ENCODE measurements at places on chromosomes 4 and X.

DNA sequence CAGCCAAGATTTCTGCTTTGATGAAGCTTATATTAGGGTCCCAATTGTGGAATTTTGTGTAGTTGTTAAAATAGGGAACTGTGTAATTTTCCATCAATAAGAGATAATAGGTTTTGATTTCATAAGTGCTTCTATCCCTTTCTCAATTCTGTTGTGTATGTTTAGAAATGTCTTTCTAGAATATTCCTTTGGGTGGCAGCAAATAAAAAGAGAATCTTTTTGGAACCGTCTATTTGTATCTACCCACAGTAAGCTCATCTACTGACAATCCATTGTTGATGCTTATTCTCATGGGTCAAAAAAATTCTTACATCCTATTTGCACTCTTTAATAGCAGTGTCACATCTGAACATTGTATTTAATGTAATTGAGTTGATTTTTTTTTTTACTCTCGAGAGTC is 61.7 kb downstream of the TMA16 start:
- no peak for DNase-seq

DNA sequence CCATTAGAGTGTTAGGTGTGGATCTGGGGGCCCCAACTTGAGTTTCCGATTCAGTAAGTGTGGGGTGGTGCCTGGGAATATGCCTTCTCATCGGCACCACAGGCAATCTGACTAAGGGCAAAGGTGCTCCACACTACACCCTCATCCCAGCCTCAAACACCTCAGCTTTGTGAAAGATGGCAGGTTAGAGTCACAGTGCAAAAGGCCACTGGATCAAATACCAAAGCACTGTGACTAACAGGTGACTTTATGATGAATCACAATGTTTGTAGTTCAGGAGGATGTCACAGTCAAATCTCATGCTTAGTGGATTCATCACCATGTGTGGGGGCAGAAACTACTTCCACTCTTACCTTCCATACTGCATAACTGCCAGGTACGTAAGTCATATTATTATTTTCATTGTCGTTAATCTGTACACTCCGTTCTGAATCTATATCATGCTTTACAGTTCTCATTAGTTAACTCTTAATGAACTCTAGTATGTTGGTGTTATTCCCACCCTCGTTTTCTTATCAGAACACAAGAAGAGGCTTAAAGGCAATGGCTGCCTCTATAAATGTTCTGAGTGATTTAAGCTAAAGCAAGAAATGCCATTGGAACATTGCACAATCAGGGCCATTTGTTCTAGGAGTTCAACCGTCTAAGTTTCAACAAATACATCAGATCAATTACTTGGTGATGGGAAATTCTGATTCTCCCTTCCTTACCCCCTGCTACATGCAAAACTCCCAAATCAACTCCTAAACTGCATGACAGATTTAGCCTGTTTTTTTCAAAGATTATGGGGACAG is 50.2 kb downstream of the PRKG2 start:
- DNase-seq, result no peak

- no peak for DNase-seq
Measured at GRCh38 chr4:6657242-6658208, 17.0 kb downstream of the MRFAP1 start.

GRCh38 chr4:162839814-162840213 is 326.9 kb downstream of the NAF1 start:
- DNase-seq, result no peak

GRCh38 chr4:80011636-80012236 is 61.3 kb downstream of the ANTXR2 start:
- no peak for DNase-seq

GRCh38 chr4:160810941-160811340 is 1352.9 kb downstream of the FSTL5 start:
- no peak for DNase-seq

DNA sequence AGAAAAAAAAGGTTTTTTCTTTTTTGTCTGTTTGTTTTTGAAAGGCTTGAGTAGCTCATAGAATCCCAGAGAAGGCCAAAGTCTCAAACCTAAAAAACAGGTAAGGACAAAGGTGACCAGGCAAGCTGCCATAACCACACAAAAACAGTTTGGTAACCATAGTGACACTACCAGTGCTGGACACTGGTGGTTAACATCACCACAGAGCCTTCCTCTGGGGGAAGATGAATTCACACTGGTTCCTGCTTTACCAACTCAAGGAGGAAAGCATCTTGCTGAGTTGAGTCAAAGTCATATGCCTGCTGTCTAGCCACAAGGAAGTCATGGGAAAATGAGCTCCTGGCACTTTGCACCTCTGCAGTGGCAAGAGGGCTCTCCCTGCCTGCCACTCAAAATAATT is 32.5 kb downstream of the IDS start:
- no peak for DNase-seq

DNA sequence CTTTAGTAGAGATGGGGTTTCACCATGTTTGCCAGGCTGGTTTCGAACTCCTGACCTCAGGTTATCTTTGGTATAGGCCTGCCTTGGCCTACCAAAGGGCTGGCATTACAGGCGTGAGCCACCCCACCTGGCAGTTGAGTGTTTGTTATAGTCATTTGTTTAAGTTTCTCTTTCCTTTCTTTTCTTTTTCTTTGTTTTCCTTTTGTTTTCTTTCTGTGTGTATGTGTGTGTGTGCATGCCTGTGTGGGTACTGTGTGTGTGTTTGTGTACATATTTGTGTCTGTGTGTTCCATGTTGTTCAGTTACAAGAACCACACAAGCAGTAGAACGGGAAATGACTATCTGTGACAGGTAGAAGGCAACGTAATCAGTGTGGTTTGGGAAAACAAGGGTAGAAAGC is 624.9 kb downstream of the FSTL5 start:
- no peak for DNase-seq

DNA sequence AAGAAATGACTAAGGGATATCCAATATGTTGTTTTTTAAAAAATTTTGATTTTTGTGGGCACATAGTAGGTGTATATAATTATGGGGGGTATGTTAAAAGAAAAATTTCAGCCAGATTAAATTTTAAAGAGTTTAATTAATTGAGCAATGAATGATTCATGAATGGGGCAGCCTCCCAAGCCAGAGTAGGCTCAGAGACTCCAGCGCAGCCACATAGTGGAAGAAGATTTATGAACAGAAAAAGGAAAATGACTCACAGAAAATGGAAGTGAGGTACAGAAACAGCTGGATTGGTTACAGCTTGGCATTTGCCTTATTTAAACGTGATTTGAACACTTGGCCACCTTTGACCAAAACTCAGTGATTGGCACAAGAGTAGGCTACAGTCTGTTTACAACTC is 91.7 kb downstream of the SPATA18 start:
- DNase-seq, result no peak

- no peak for DNase-seq
Measured at GRCh38 chr4:147980586-147980985, 248.7 kb downstream of the ARHGAP10 start.

GRCh38 chr4:2860391-2861348 is 17.0 kb downstream of the ADD1 start:
- no peak for DNase-seq

GRCh38 chr4:93018243-93018642 is 714.5 kb downstream of the GRID2 start:
- DNase-seq, result no peak

GRCh38 chr4:87620491-87620890 is 12.2 kb downstream of the DSPP start:
- no peak for DNase-seq

DNA sequence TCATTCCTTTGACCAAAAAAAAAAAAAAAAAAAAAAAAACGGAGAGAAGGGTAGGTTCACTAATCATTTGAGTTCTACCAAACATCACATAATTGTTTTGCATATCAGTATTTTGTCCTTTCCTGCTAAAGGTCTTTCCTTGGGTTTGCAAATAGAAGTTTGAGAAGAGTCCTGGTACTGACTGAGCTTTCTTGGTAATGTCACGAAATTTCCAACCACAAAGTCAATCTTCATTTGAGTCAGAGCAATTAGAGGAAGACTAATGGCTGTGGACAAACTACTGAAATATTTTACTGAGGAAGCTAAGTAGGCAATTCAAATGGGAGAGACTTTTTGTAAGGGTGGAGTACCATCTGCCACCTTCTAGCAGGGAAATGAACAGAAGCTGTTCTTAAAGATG is 21.7 kb upstream of the CD40LG start:
- no peak for DNase-seq

GRCh38 chrX:87409113-87409841 is 108.3 kb upstream of the KLHL4 start:
- DNase-seq, result no peak

DNA sequence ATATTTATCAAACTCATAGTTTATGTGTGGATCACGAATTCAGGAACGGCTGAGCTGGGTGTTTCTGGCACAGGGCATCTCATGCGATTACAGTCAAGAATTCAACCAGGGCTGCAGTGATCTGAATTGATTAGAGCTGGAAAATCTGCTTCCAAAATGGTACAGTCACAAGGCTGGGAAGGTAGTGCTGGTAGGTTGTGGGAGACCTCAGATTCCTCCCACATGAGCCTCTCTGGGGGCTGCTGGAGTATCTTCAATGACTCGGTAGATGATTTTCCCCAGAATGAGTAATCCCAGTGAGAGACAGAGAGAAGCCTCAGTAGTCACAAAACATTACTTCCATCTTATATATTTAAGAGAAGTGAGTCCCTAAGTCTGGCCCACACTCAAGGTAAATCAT is 36.2 kb upstream of the PRDX4 start:
- no peak for DNase-seq

- DNase-seq, result peak; percentile 65
Measured at GRCh38 chr4:6688879-6689505, 4.7 kb upstream of the S100P start.

GRCh38 chr4:123785538-123785937 is 388.9 kb downstream of the SPRY1 start:
- DNase-seq, result no peak

GRCh38 chr4:166981847-166982246 is 252.4 kb downstream of the SPOCK3 start:
- DNase-seq, result no peak

DNA sequence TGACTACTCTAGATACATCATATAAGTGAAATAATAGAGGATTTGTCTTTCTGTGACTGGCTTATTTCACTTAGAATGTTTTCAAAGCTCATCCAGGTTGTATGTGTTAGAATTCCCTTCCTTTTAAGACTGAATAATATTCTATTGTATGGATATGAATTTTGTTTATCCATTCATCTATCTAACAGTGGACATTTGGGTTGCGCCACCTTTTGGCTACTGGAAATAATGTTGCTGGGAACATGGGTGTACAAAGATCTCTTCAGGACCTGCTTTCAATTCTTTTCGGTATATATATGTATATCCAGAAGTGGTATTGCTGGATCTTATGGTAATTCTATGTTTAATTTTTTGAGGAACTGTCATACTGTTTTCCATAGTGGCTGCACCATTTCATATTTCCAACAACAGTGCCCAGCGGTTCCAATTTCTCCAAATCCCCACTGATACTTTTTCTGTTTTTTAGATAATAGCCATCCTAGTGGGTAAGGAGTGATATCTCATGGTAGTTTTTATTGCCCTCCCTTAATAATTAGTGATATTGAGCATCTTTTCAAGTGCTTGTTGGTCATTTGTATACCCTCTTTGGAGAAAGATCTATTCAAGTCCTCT is 3.4 kb upstream of the SCD5 start:
- no peak for DNase-seq

- no peak for DNase-seq
Measured at GRCh38 chrX:265502-265901, 15.7 kb upstream of the PLCXD1 start.

DNA sequence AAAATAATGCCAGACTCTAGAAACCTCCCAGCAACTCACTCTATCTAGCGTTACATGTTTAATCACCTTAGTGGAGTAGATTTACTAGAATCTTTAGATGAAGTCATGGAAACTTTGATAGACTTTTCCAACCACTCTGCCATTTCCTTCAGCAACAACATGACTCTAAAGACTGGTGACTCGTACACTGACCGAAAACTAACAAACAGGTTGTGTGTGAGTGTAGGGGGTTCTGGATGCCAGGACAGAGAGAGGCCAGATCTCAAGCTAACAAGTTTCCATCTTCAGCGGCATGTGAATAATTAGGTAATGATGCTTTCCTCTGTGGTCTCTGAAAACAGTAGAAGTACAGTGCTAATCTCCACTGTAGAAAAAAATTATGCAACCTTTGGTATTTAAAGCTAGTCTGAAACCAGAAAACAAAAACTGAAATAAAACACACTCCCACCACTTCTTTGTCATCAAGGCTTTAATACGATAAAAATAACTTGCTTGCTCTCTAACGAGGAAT is 286.4 kb downstream of the PRDM5 start:
- no peak for DNase-seq

DNA sequence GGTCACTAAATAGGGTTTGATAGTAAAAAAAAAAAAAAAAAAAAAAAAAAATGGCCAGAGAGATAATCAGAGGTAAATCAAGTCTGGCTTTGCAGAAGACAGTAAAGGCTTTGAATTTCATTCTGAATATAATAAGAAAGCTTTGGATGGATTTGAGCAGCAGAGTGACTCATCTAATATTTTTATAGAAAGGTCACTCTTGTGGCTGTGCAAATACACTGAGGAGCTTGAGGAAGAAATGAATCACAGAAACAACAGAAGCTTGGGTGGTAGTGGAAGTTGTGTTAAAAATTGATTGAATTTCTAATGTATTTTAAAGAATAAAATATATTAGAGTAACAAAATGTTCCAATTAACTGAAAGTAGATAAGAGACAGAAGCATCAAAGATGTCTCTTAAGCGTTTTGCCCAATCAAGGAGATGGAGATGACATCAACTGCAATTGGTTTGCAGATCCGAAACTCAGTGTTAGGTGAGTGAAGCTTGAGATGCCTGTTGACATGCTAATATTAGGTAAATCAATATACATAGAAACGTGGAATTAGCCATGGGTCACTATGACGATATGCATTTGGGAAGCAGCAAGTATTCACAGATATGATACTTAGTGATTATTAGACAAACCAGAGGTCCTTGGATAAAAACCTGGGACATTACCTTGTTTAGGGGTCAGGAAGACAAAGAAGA is 280.5 kb downstream of the GPM6A start:
- no peak for DNase-seq

- DNase-seq, result peak; percentile 59
Measured at GRCh38 chr4:7719354-7720174, 220.1 kb downstream of the AFAP1 start.

- no peak for DNase-seq
Measured at GRCh38 chrX:140664939-140665338, 44.6 kb upstream of the LINC00632 start.

DNA sequence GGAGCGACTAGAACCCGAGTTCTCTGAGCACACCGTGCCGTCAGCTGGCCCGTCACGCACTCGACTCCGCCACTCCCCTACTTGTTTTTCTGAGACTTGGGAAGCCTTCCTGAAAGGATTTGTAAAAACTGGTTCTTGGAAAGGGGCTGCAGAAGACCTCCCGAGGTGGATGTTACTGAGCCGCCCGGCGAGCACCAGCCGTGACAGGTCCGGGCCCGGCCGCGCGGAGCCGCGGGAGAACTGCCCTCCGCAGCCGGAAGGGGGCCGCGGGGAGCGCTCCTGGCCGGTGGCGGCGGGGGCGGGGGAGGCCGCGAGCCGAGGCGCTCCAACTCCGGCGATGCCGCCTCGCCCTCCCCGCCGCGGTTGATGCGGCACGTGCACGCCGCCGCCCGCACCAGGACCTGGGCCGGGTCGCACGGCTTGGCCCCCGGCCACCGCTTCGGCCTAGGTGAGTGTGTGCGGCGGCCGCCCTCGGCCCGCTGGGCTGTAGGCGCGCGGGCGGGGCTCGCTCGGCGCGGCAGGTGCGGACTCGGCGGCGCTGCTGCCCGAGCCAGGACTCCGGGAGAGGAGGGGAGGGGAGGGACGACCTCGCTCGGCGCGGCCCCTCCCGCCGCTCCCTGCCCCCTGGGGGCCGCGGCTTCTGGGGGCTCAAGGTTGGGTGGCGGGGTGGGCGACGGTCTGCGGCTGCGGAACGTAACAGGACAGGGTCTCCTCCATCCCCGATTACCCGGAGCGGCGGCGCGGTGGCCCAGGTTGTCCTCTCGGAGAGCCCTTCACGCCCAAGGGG is 1.7 kb downstream of the SPRY1 start:
- DNase-seq, result peak; percentile 53

Measured in stimulated activated CD8-positive, alpha-beta memory T cell treated with anti-CD3 and anti-CD28 coated beads, Interleukin-2, amount 100 ng/mL, for 48 hours (primary cell).